Central memory CD4-positive, alpha-beta T cell (primary cell): ENCODE measurements at places on chromosomes 5 and 9.

GRCh38 chr5:94847019-94847418 lies 228.6 kb downstream of the SLF1 start:
- DNase-seq: no peak

DNA sequence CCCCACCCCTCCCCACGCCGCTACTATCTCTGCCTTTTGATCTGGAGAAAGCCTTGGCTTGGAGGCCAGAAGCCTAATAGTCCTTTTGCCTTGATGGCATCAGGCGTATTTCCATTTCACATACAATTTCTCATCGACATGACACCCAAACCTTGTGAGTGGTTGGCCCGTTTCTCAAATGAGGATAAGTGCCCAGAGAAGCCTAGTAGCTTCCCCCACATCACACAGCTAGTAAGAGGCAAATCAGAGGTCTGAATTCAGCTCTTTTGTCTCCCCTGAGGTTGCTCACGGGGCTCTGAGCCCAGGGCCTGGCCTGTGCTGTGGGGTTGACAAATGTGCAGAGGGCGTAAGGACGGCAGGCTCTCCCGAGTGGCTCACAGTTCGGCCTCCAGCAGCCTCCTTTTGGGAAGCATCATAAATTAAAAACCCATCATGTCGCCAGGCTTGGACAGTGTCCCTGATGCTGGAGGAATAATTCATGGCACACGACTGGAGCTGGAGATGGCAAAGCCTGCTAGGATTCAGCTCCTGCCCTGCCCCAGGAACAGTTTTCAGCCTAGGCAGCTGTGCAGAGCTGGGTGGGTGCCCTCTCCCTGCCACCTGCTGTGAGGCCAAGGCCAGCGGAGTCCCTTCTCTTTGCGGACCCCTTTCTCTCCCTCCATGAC lies 263.8 kb downstream of the NSG2 start:
- no peak for DNase-seq

DNA sequence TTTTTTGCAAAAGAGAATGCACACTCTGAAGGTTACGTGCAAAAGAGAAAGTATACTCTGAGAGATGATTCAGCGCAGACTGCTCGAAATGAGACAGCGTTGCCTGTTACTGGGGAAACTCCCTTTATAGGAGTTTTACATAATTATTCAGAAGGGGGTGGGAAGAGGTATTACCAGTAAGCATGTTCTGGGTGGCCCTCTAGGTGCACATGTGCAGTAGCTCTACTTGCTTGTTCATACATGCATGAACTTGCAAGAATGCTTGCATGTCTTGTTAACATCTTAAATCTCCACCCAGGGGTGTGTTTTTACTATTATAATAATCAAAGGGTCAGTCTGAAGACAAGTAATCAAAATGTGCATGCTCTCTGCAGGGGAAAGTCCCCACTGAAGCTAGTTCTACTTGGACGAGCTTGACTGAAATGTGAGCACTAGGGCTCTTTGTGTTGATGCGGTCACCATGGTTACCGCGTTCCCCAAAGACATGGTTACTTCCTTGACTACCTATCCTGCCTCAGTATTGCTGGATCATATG lies 75.5 kb downstream of the SGCD start:
- DNase-seq: peak; percentile 42

- DNase-seq: no peak
These were observed 123.5 kb downstream of the TRIO start for GRCh38 chr5:14266686-14267085.

- peak; percentile 23 for DNase-seq
These were observed 1.2 kb downstream of the USP20 start for GRCh38 chr9:129836311-129837007.

DNA sequence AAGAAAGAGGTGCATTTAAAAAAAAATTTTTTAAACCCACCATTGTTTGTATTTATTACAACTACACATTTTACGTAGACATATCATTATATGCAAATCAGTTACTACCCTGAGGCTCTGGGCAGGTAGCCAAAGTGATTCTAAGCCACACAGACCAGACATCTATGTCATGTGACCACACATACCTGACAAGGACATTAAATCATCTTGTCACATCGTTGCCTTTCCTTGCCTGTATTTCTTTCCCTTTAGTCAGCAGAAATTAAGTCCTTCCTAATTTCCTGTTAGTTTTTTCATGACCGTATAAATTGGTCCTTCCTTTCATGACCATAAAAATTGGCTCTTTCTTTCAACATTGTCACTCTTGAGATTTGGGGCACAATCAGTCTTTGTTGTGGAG lies 134.2 kb upstream of the MARCHF11 start:
- DNase-seq: no peak

- DNase-seq: no peak
These were observed 42.9 kb upstream of the TRIO start for GRCh38 chr5:14100281-14100680.

DNA sequence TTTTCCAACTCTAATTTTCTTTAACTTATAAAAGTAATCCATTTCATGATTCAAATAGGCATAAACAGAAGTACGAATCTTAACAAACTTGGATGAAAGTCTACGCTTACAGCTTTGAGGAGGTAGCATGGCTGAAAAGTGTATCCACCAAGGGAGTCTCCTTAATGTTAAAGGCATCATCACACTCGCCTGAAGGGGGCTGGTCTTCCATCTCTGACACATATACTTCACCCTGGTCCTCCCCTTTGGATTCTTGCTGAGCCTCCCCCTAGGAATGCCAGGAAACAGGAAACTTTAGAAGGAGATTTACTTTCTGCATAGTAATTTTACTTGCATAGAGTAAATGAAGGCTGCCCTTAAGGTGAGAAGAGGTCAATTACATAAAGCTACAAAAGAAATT lies 10.3 kb upstream of the NME5 start:
- no peak for DNase-seq

- no peak for DNase-seq
These were observed 1.4 kb upstream of the IPPK start for GRCh38 chr9:92671323-92671722.

GRCh38 chr9:99465231-99465907 lies 243.3 kb downstream of the SEC61B start:
- DNase-seq: no peak

GRCh38 chr9:114035221-114035844 lies 42.8 kb downstream of the AMBP start:
- no peak for DNase-seq

DNA sequence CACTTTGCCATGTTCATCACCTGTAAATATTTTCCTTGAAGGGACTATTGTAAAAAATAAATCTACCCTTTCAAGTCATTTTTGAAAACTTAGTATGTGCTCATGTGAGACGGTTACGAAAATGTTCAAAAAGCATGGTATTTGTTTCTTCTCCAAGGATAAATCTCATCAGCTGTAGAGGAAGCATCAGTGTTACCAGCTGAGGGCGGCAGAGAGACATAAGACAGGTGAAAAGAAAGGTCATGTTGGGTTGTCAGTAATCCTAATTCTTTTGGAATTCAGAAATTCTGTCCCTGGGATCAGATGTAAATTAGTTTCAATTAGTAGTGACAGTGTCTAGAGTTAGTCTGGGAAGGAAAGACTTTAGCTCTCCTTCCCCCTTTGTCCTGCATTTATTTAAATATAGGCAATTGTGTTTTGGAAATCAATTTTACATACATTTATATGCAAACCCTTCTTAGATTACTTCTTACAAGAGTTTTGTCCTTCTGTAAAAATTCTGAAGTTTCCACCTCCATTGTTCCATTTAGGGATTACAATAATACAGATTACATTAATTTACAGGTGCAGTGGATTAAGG lies 791.9 kb upstream of the CDH6 start:
- DNase-seq: no peak

DNA sequence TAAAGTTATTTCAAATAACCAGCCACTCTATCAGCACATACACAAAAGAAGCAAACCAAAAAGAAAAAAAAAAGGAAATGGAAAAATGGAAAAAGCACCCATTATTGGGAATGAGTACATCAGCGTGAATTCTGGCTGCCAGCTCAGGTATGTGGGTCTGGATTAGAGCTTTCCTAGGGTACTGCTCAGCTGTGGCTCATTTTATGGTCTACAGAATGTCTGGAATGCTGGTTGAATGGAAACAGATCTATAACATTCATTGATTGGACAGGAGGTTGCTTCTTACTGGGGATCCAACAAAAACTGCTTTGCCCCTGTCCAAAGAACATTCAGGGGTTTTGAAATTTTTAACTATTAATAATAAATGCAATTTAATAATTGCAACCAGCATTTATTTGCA lies 3.9 kb upstream of the CAST start:
- DNase-seq: no peak

GRCh38 chr9:84781458-84781857 lies 111.9 kb downstream of the NTRK2 start:
- DNase-seq: no peak

DNA sequence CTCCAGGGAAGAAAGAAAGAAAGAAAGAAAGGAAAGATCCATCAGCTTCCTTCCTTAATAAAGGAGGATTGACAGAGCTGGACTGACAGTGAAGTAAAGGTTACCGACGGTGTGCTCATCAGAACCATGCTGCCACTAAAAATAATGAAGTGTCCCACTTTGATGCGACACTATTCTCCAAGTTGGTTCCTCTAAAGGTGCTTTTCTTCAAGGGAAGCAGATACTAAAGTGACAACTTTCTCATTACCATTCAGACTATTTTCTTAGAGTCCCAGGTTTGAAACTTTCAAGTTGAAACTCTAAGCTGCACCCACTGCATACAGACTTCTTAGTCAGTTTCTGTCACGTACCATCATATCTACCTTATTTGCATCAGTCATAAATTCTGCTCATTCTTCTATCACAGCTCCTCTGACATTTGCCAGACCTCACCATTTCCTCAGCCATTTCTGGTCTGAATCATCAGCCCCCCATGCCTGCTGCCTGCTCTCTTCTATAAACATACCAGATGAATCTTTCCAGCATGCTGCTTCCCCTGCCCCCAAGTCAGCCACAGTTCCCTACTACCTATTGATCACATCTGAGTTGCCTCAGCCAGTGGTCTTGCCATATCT lies 177.6 kb downstream of the DEPDC1B start:
- DNase-seq: no peak

DNA sequence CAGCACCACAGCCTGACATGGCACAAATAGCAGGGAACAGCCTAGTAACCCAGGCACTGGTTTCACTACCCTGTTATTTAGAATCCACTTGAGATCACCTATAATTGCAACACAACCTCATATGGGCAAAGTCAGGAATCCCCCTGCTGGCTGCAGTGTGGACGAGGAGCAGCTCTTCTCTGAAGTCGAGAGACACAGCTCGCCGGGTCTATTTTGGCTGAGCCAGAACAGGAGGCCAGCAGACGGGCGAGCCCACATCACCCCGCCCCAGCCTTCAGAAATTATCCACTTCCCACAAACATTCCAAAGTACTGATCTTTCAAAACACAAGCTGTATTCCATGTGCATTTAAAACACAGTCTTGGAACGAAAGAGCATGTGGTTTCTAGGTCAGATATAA lies 179.0 kb downstream of the ROR2 start:
- DNase-seq: no peak

- no peak for DNase-seq
These were observed 303.3 kb upstream of the ACTBL2 start for GRCh38 chr5:57785946-57786345.

GRCh38 chr5:13745508-13745907 lies 199.0 kb downstream of the DNAH5 start:
- no peak for DNase-seq

GRCh38 chr9:137244486-137245449 lies 3.7 kb downstream of the TUBB4B start:
- DNase-seq: no peak

- no peak for DNase-seq
These were observed 147.4 kb upstream of the RPS23 start for GRCh38 chr5:82425591-82425990.

- no peak for DNase-seq
These were observed 2.2 kb downstream of the COL23A1 start for GRCh38 chr5:178587763-178588611.

DNA sequence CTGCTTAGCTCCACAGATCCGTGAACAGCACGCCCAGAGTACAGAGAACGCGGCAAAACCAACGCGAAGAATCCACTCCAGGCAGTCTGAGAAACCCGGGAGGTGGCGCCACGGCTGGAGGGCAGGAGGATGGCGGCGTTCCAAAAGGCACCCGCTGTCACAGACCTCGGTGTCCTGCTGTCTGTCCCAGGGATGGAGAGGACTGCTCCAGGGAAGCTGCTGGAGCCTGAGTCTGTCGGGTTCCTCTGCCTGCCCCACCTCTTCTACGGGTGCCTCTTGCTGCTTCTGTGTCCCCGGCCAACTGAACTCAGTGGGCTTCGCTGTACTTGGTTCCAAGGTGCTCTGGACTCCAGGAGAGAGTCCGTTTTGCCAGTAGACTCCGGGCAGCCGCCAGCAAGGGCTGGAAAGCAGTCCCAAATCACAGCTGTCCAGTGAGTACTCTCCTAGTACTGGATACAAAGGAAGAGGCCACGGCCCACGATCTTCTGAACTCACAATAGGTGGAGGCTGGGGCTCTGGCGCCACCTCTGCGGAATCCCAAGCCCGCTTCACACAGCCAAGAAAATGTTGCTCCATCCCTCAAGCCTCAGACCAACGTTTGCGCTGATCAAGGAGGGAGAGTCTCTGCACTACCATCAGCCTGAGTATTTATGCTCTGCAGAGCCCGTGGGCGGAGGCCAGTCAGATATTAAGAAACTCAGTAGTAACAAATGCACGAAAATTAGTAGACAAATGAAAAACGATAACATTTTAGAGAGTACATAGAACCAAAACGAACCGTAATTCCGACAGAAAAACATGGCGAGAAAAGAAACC lies 440 bp downstream of the ANXA2R start:
- peak; percentile 71 for DNase-seq

- no peak for DNase-seq
These were observed 493.3 kb upstream of the ADAMTS16 start for GRCh38 chr5:4646715-4647375.

GRCh38 chr9:1051584-1052275 lies 1.6 kb downstream of the DMRT2 start:
- DNase-seq: no peak

- DNase-seq: no peak
These were observed 2.4 kb downstream of the DCAF12 start for GRCh38 chr9:34124099-34124498.

GRCh38 chr9:35690614-35691333 lies 1.0 kb upstream of the TPM2 start:
- peak; percentile 27 for DNase-seq

DNA sequence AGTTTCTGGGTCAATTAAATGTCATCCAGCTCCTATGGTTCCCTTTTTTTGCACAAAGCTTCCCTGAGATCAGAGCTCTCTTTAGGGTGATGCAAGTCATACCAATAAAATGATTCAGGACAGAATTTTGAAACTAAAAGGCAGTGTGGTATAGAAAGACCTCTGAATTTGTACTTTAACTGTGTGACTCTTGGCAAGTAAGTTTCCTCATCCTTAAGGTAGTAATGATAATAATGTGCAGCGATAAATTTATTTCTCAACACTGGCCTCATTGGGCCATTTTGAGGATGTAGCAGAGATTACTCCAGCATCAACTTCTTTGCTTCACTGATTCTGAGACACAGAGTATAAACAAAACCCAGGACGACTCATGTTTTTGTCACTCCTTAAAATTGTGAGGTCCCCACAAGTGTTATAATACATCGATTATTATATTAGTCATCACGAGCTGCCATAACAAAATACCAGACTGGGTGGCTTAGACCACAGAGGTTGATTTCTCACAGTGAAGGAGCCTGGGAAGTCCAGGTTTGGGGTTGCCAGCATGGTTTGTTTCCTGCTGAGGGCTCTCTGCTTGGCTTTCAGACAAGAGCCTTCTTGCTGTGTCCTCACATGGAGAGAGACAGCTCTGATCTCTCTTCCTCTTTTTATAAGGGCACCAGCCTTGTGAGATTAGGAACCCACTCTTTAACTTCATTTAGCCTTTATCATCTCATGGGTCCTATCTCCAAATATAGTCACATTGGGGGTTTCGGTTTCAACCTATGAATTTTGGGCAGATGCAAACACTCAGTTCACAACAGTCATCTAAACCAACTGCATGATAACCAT lies 293.0 kb downstream of the ZNF608 start:
- no peak for DNase-seq
